ENCODE measurements at places on chromosomes 5 and 9.

- DNase-seq = no peak
Measured at GRCh38 chr9:133362359-133363044, 6.2 kb downstream of the SURF2 start.

DNA sequence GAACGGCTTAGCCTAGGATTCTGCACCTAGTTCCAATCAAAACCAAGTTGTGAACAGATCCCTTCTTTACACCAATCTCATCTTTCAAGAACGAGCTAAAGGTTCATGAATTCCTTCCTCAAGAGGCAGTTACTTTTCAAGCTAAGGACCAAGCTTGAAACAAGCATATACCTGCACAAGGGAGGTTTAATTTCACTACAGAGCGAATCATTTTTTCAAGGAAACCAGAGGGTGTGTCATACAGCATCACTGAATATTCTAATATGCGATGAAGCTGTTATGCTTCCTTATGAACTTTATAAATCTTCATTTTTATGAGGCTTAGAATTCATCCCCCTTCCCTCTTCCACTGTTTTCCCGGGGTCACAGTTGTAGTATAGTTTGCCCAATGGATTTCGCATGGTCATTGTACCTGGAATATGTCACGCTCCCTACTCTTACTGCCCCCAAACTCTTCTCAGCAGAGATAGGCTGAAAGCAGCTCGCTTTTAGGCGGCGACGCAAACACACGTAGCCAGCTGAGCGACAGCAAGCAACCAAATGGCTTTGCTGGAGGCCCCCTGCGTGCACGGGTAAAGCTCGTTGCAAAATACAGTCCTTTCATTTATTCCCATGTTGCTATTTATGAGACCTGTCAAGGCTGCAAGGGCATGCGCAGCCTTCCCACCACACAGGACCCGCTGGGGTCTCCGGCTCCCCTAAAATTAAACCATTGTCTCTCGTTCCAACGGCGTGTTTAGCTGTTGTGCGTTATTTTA lies 832 bp downstream of the LMBRD2 start:
- DNase-seq = no peak

DNA sequence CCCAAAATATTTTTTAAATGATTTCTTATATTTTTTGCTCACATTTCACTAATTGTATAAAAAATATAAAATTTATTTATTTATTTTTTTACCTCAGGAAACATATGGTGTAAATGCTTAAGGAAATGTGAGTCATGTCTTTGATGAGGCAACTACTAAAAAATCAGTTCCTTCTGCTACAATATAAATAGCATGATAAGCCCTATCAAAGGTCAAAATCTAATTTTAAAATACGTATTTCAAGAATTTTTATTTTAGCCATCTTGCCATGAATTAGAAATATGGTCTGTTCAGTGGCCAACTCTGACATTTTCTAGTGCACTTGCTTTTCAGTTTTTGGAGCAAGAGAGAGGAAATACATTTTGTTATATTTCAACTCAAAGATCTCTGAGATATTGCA lies 50.5 kb downstream of the PDE4D start:
- no peak for DNase-seq

DNA sequence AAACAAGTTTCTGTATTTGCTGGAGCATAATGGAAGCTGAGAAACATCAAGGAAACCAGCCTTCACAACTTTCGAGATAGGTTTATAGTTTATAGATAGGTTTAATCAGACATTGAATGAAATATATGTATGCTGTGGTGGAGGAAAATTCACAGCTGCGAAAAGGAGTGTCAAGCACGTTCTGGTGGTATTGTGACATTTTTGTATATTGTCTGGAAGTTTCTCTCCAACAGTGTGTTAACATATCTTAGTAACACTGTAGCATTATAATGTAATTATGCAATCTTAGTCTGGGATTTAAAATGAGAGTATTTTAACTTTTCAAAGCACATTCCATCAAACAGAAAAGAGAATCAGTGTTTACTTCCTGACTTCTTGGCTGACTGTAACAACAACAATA lies 50.0 kb downstream of the FCHO2 start:
- no peak for DNase-seq

GRCh38 chr5:15304066-15304731 lies 195.8 kb upstream of the FBXL7 start:
- no peak for DNase-seq

DNA sequence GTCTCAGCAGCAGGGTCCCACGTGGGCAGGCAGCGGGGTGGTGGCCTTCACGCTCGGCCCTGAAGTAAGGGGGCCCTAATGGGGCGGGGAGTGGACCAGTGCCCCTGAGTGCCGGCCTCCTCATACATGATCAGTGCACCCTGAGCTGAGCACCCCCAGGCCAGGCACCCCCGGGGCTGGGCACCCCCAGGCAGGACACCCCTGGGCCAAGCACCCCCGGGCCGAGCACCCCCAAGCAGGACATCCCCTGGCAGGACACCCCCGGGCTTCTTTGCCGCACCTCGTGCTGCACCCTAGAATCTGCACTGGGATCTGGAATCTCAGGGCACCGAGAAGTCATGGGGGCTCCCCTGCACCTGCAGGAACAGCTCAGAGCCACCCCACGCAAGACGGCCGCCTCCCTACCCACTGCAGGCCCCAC lies 51.4 kb downstream of the EXD3 start:
- DNase-seq = no peak

DNA sequence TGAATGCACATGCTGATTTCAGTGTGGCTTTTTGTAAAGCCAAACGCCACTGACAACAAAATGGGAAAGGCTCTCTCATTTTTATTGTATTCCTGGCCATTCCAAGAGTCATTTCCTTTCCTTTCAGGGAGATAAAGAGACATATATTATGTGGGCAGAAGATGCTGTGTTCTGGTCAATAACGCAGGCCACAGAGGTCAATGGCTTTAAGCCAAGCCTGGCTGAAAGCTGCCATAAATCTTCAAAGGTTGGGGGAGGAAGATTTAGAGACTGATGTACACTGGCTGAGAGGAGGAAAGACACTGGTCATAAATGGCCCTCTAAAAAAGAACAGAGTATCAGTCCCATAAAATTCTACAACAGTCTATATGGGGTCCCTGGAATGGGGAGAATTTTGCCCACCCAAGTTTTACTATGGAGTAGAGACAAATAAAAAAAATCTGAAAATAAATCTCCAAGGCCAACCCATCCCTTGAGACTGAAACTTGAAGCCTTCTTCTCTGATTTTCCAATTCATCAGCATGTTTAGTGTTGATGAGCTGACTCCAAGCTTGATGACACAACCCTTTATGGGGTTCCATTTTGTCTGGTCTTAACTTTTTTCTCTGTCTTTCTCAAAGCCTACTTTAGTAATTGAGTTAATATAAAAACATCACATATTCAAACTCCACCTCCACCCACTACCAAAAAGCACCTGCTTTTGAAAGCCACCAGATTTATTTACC lies 152.1 kb upstream of the SLC24A2 start:
- no peak for DNase-seq

GRCh38 chr9:28135549-28135948 lies 562.3 kb upstream of the C9orf72 start:
- no peak for DNase-seq

DNA sequence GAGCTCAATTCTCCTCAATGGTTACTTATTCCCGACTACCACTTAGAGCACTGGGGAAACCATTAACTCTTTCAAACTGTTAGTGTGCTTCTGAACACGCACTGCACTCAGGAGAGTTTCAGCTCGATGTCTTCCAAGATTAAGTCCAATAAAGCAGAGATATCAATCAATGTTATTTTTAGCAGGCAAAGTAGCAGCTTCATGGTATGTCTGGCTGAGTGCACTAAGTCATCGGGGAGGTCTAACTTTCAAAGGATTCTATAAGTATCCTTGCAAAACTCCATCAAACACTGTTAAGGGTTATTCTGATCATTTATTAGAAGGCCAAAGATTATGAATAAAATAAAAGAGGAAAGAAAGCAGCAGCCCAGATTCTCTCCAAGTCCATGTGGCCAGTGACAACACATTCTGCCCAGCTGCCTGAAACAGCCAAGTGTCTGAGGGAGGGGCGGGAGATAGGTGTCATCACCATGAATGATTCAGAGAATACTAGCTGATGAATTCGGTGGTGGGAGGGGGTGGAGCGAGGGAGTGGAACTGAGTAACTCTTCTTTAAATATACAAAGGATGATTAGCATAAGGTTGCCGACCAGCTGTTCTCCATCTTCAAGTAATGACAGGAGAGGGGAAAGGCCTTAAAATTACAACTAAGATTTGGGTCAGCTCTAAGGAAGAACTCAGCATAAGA lies 21.3 kb downstream of the NREP start:
- no peak for DNase-seq

DNA sequence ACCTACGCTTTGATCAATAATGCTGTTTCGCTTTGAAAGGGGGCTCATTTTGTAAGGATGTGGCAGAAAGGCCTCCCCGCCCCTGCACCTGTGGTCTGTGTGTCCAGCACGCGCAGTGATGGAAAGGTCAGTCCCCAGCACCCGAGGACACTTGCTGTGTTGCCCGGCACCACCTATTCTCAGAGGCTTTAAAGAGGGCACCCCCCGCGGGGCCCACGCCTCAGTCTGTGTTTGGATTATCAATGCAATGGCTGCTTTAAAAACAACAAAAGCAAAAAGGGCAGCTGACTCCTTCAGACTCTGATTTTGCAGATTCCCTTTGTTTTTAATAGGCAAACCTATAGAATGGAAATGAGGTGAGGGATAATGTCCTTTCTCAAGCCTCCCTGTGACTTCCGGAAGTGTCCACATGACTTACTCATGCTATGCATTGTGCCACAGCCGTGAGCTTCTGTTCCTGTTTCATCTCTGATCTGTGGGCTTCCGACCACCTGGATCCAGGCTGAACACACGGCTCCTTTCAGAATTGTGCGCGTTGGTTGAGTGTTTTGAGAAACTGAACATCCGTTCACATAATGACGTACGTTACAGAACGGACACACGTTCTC lies 416.2 kb downstream of the IRX2 start:
- DNase-seq = no peak

DNA sequence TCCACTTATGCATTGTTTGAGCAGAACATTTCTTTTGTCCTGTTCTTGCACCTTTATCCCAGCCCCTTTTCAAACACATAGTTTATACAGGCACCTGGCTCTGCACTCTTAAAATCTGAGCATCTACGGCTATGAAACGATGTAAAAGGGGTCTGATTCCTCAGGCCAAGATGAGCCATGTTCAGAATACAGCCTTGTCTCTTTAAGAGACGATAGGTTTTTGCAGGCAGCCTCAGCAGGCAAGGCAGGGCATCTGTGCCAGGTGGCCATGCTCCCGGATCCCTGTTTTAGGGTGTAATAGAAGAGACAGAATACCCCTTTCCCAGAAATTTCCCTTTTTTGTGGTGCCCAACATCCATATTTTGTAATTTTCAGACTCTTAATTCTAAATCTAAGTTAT lies 89.1 kb upstream of the NFIB start:
- no peak for DNase-seq

DNA sequence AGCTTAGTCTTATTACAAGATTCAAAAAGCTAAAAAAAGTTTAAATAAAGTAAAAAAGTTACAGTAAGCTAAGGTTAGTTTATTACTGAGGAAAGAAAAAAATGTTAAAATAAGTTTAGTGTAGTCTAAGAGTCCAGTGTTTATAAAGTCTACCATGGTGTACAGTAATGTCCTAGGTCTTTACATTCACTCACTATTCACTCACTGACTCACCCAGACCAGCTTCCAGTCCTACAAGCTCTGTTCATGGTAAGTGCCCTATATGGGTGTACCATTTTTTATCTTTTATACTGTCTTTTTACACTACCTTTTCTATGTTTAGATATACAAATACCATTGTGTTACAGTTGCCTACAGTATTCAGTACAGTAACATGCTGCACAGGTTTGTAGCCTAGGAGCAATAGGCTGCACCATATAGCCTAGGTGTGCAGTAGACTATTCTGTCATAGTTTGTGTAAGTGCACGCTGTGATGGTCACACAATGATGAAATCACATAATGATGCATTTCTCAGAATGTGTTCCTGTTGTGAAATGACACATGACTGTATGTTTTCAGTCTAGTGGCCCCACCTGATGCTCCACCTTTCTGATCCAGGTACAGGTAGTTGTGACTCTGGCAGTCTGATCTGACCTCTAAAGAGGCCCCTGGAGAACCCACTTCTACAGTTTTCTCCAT lies 45.7 kb downstream of the SNX18 start:
- no peak for DNase-seq

GRCh38 chr9:79007701-79008483 lies 563.9 kb upstream of the TLE4 start:
- DNase-seq = no peak

- no peak for DNase-seq
Measured at GRCh38 chr5:96280946-96281393, 152.1 kb downstream of the PCSK1 start.

GRCh38 chr9:131798246-131798645 lies 58.4 kb upstream of the RAPGEF1 start:
- no peak for DNase-seq

DNA sequence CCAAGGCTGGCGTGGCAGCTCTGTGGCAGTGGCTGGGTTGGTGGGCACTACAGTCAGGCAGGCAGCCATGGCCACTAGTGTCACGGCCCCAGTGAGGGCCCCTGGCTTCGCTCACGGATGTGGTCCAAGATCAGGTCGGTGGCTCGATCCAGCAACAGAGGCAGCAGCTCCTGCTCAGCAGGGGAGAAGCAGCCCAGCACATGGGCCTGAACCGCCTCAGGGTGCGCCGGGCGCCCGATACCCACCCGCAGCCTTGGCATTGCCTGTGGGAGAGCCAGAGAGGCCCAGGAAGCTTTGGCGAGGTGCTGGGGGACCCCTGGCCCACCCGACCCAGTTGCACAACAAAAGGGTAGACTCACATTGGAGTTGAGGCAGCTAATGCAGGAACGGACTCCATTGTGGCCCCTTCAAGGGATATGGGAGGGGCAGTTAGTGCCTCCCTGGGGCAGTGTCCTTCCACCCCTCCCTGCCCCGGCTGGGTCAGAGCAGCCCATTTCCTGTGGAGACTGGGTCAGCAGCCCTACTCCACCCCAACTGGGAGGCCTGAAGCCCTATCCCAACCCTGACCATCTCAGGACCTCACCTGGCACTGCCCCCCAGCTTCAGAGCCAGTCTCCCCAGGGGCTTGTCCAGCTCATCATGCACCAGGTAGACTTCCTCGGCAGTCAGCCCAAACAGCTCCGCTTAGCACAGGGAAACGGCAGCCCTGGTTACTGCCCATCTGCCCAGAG lies 1.3 kb downstream of the PTRH1 start:
- no peak for DNase-seq

DNA sequence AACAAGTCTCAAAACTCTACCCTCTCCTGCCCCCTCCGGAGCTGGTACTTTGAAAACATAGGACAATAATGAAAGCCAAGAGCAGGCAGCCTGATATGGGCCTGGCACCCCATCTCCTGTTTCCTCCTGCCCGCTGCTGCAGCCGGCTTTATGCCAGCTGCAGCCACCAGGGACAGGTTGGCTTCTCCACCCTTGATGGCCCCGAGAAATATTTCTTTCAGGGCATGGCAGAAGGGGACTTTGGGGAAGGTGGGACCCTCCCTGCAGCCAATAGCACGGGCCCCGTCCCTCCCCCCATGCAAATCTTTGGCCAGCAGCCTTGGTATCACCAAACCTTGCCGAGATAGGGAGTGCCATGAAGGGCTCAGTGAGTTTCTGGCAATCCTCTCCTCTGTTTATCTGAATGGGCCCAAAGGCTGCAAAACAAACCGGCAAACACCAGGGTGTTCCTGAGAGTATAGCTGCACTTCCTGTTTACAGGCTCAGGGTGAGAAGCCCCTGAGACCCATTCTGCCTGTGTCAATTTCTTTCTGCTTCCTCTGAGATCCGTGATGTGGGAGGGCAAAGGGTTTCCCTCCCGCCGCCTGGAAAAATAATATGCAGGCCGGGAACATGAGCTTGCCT lies 73.4 kb upstream of the BOD1 start:
- no peak for DNase-seq

Data from stimulated activated CD8-positive, alpha-beta memory T cell treated with anti-CD3 and anti-CD28 coated beads, Interleukin-7, amount 100 ng/mL, for 1 hour (primary cell).